ENCODE measurements at places on chromosomes 6 and 20. TPM values are rescaled to one million over a fixed set of nuclear protein-coding genes. Genes with fewer than 3 reads are reported as not detected.
A peak's percentile ranks its signal among the peaks of the same experiment; 100 is the strongest.

The C4A gene
- 2.4 TPM for total RNA-seq

The CST2 gene
- not detected for total RNA-seq

The FUT9 gene
- total RNA-seq = 6.8 TPM

The BTNL2 gene
- not detected for total RNA-seq

The TMC2 gene
- 0.12 TPM for total RNA-seq

The SLC17A9 gene
- total RNA-seq = 24.2 TPM

The PRR18 gene
- 0.08 TPM for total RNA-seq

The PNISR gene
- 124 TPM for total RNA-seq

The ENPP5 gene
- 13.0 TPM for total RNA-seq

The SMIM26 gene
- 94.3 TPM for total RNA-seq

The HLA-F gene
- total RNA-seq = 4.4 TPM

The DEFB132 gene
- total RNA-seq = not detected

The ARHGAP40 gene
- 1.5 TPM for total RNA-seq

The CD93 gene
- total RNA-seq = 0.04 TPM

The THEMIS gene
- not detected for total RNA-seq

DNA sequence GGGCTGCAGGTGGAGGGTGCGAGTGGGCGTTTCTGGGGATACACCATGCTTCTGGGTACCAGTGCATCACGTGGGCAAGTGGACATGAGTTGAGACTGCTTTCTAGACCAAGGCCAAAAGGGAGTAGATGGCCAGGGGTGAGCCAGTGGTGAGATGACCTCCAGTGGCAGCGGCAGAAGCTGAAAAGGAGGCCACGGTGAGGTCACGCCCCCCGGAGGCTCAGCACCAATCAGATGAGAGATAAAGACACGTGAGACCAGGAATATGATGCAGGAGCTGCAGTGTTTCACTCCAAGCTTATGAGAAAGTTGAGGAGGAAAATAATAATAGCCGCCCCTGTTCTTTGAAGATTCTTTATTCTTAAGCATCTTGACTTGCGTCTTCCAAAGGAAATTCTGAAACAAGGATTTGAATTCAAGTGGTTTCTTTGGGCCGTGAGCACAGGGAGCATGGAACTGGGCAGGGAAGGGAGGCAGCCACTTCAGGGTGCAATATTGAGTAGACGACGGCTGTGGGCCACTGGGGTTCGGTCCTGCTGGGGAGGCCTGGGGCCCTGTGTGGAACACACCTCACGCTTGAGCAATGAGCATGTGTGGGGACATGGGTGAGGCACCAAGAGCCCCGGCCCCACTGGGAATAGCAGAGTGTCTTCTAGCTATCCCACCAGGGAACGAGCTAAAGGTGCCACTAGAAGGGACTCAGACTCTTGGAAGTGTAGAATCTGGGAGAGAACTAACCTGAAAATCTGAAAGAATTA lies 156.7 kb upstream of the LRFN2 start:
- peak; percentile 24 for DNase-seq

DNA sequence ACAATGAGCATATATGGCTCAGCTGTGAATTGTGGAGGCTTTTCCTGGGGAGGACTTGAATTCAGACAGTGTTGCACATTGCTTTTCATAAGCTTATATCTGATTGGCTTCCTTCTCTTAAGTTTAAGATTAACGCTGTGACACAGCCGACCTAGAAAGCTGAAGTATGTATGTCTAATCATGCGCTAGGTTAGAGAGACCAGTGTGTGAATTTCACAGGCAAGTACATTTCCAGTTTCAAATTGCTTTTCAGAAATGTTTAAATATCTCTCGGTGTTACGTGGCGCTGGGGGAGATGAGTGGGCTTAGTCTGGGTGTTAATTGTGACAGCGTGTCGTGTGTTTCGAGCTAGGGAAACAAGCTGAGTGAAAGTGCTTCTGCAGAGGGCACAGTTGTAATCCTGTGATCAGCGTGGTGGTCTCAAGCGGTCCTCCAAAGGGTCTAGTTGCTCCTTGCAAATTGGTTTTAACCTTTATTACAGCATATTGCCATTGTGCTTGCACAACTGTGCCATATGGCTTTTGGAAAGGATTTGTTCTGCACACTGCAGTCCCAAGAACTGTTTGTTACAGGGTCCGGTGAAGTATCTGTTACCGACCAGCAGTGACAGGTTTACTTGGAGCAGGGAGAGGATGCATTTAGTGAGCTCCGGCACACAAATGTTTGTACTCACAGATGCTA lies 166.6 kb downstream of the SASH1 start:
- DNase-seq = no peak

DNA sequence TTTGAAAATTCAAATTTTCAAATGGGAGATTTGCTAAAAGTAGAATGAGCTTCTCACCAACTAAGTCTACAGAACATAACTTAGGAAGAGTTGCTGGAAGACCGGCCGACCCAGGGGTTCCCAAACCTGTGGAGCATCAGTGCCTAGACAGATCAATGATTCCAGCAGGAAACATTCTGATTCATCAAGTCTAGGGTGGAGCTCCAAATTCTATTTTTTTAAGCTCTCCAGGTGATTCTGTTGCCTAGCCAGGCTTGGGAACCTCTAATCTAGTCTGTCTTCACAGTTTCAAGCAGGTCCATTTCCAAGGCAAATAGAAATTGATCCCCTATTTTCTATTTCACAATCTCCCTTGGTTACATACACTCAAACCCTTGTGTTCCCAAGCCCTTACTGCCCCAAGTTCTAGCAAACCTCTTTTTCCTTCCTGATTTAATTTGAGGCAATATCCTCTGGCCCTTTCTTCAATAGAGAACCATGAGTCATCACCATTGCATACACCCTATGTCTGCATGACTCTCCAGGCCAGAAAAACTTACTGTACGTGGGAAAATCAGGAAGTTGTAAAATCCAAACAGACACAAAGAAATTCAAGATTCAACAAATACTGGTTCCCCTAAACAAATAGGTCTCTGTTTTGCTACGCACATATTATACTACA lies 8.9 kb downstream of the ATXN1 start:
- DNase-seq = no peak

- DNase-seq = peak; percentile 98
Measured at GRCh38 chr6:170006900-170007467, 255.6 kb downstream of the ERMARD start.

- DNase-seq = no peak
Measured at GRCh38 chr20:33391722-33392415, 9.4 kb downstream of the CDK5RAP1 start.

- peak; percentile 38 for DNase-seq
Measured at GRCh38 chr6:34196833-34197195, 39.9 kb upstream of the HMGA1 start.

GRCh38 chr20:12241065-12241464 lies 323.4 kb downstream of the BTBD3 start:
- DNase-seq = no peak

DNA sequence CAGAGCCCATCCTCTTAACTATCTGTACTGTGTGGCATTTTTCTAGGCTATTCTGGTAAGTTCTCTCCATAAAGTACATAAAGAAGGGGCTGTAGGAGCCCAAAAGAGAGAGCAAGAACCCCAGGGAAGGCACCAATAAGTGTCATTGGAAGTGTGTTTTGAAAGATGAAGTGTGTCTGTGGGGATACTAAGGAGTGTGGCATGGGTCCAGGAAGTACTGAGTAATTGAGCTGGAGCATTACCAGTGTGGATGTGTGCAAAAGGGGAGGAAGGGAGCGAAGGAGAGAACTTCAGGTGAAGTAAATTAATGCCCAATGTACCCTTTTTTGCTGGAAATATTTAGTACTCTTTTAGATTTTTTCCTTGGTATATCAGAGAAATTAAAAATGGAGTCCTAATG lies 63.9 kb downstream of the KCNS1 start:
- DNase-seq = no peak

GRCh38 chr20:4625687-4626086 lies 96.0 kb upstream of the PRND start:
- DNase-seq = no peak

- DNase-seq = no peak
Measured at GRCh38 chr6:111680015-111680712, 74.5 kb upstream of the TRAF3IP2 start.

DNA sequence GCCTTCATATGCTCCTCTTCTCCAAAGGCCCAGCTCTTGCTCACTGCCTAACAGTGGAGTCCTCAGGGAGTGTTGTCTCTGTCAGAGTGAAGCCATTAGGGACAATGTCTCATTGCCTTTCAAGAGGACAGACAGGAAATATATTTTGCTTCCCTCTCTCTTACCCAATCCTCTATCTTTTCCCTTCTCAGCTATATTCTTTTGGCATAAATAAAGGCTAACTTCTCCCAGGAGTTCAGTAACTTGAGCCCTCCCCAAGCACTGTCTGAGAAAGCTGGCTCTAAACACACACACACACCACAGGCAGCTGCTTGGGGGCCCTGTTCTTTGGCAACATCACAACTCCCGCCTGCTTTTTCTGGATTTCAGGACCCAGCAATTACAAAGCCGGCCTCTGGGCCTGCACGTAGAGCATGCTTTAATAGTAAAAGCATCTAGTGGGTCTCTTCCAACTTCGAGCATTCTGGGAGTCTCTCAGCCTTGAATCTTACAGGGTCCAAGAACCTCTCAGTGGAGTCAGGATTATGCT lies 34.7 kb upstream of the LAMA4 start:
- peak; percentile 35 for DNase-seq

GRCh38 chr6:75170691-75171560 lies 34.9 kb downstream of the COL12A1 start:
- DNase-seq = no peak

DNA sequence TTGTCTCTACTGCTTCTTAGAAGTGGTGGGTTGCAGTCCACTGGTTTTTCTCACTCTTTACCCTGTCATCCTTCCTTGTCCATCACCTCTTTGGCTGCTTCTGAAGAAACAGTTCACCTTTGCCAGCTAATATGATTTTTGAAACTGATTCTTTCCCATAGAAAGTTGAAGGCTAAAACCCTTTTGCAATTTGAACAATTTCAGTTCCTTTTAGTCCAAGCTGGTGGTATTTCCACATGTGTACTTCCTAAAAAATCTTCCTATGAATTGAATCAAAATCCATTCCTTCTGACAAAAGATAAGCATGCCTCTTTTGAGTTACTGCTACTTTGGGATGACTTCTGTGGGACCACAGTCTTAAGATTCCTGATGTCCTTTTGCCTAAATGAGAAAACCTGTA lies 210.0 kb upstream of the MAN1A1 start:
- no peak for DNase-seq

- no peak for DNase-seq
Measured at GRCh38 chr6:41568585-41569384, 22.6 kb downstream of the FOXP4 start.

DNA sequence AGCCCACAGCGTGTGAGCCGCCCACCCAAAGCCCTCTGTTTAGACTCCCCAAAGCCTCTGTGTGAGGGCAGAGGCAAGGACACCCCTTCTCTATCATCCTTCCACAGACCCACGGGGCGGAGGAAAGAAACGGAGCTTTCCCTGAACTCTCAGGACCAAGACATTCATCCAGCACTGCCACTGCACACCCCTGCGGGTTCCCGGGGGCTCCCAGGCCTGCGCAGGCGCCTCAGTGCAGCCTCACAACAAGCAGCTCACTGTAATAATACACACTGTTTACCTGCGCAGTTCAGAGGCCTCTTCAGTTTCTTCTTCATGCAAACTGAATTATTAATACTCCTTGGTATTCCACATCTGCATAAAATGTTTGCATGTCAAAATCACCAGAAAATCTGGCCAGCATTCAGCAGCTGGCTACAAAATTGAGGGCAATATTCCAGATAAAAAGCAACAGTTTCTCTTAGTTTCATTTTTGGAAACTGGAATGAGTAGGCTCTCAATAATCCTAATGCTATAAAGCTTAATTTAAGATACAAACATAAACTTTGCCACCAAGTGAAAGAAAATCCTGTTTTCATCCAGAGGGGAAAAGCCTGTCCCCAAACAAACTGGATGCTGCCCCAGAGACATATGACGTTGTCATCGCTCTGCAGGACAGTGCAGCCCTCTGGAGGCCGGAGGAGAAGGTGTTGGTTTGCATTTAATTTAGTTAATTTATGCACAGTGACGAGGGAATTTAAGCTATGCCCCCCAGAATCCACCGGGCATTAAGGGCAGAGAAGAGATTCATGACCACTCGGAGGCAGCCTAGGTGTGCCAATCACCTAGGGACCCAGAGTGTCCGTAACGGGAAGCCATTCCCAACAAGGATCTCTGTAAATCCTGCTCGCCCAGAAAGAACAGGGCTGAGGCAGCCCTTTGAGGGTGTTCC lies 45.3 kb downstream of the NINL start:
- peak; percentile 86 for DNase-seq

DNA sequence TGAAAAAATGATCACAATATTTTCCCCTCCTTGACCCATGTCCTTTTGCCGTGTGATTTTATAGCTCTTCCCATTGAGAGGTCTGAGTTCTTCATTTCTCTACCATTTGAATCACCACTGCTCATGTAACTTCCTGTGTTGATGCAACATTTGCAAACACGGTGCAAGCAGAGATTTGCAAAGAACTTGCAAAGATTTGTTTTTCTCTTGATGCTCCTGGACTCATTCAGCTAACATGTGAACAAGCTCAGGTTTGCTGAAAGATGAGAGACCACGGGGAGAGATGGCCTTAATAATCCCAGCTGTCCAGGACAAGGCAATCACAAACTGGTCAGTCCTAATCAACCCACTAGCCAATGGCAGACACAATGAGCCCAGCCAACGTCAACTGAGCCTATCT lies 8.6 kb downstream of the VNN2 start:
- DNase-seq = no peak

DNA sequence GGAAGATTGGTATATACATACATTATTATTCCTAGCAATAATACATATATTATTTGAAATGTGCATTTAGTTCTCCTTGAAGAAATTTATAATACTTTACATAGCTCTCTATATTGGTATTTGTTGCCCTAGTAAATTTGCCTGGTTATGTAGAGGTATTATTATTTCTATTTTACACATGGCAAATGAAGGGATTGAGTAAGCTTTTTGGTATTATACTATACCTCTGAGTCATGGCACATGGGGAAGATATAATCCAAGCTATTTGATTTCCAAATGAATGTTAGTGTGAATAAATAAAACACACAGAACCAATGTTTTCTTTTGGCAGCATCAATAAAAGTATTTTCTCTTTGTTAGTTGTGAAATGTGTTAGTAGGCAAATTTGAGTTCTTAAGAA lies 409.6 kb upstream of the SLC35B3 start:
- no peak for DNase-seq

- DNase-seq = no peak
Measured at GRCh38 chr20:9886227-9886626, 47.4 kb upstream of the PAK5 start.

GRCh38 chr6:15914553-15914952 lies 214.3 kb upstream of the MYLIP start:
- DNase-seq = no peak

GRCh38 chr6:46736906-46737305 lies 1.7 kb upstream of the PLA2G7 start:
- no peak for DNase-seq

GRCh38 chr6:20137837-20138236 lies 74.4 kb downstream of the MBOAT1 start:
- DNase-seq = no peak

- no peak for DNase-seq
Measured at GRCh38 chr6:147689398-147689797, 180.9 kb downstream of the SAMD5 start.

GRCh38 chr6:105069821-105070445 lies 109.9 kb downstream of the POPDC3 start:
- no peak for DNase-seq
